Activated naive CD8-positive, alpha-beta T cell treated with anti-CD3 and anti-CD28 coated beads, Interleukin-2, amount 50 U/mL, for 16 hours (primary cell): ENCODE measurements at places on chromosomes 6 and 20.

DNA sequence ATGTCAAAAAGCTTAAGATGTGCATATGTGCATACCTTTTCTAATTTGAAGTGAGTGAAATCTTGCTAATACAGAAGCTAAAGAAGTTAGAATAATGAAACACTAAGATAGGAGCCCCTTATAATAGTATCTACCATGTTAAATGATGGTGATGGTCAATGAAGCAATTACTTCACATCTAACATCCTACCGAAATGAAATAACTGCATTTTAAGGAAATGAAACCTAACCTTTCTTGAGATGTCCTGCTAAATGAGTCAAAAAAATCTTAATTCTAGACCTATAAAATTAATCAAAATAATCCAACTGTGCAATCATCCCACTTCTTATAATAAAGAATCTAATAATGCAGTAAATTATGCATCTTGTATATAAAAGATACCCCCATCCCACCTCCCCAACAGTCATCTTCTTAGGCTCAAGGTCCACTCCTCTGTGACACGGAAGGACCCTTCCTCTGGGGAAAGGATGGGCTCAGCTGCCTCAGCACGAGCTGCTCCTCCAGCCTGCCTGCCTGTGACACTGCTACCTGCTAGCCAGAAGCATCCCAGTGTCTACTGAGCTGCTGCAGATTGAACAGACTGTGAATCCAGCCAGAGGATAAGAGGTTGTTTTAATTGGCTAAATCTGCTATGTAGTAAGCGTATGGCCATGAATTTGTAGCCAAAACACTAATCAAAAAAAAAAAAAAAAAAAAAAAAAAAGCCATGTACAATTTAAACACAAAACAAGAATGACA is 129.6 kb upstream of the BEND3 start:
- DNase-seq: no peak

DNA sequence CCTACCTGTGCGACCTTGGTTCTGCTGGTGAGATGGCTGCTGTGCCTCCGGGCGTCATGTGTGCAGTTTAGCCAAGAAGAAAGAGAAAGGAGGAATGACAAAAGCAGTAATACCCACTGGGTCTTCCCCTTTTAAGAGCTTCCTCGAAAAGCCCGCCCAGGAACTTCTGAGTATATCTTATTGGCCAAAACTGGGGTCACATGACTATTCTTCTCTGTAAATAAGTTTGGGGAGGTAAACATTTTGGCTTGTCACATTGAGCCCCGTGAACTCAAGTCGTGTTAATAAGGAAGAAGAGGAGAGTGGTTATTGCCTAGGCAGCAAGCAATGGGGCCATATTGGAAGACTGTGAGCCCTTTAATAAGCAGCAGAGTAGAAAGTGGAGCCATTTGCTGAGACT is 130.4 kb upstream of the ECI2 start:
- no peak for DNase-seq

DNA sequence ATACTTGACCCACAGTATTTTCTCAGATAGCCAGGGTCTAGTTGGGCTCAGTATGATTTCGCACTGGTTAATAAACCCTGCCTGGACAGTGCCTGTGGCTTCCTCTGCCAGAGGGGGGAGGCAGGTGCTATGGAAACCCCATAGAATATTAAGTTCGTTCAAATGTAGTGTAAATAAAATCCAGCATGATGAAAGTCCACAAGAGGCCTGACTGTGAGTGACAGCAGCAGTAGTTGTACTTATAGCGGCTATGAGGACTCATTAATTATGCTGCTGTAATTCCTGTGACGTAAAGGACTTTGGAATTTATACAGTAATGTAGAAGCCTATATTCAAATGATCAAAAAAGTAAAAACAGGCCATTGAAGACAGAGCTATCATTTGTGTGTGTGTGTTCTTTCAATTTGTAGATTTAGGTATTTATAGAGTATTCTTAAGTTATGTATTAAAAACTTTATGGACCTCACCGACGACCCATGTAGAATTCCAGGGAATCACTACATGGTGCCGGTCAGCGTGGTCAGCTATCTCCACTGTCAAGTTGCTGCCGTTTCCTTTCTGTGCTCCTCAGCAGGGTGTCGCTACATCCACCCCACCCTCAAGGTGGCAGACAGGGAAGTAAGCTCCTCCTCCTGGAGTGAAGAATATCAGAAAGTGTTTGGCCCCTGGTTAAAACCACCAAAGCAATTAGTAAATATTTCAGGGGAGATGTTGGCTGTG is 10.0 kb downstream of the PYGB start:
- DNase-seq: no peak

- no peak for DNase-seq
These were observed 215.1 kb downstream of the SOX4 start for GRCh38 chr6:21808551-21809242.

GRCh38 chr6:139641376-139641775 is 266.9 kb upstream of the CITED2 start:
- DNase-seq: no peak

DNA sequence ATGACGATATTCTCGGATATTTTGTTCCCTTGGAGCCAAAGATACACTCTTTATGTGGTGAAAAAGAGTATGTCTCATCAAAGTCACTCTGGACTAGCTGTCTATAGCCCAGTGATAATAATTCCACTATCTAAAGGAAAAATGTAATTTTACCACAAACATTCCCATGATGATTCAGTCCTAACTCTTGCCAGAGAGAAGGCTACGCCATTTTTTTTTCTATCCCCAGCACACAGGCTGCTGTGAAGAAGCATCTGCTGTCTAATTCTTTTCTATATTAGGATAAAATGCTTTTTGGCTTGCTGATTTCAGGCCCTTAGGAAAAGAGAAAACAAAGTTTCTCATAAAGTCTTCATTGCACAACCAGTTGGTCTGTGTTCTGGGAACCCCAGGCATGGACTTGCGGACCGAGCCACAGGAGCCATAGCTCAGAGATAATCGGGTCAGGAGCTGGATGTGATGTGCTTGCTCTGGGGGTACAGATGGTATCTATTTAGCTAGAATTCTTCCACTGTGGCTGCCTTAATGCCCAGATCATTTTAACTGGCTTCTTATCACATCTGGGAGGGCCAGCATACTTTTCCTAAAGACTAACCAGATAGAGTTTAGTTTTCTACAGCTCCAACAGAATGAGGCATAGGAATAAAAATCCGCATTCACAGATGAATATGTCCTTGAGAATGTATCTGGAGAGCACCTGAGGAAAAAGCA is 683.7 kb upstream of the ID4 start:
- DNase-seq: no peak

DNA sequence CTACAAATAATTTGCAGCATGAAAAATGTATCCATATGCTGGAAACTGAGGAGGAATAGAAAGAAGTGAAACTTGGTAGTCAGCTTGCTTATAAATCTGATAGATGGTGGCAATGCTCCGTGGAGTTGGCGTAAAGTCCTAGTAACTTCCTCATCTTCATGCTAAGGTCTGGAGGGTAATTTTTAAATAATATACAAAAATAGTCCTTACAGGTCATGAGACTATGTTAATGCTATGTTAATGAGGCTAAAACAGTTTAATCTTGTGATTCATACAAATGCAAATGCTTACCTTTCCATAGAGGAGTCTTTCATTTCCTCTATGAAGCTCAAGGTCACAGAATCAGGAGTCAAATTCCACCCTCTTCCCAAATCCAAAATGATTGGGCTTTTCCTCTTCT is 9.4 kb upstream of the CRIP3 start:
- DNase-seq: no peak

DNA sequence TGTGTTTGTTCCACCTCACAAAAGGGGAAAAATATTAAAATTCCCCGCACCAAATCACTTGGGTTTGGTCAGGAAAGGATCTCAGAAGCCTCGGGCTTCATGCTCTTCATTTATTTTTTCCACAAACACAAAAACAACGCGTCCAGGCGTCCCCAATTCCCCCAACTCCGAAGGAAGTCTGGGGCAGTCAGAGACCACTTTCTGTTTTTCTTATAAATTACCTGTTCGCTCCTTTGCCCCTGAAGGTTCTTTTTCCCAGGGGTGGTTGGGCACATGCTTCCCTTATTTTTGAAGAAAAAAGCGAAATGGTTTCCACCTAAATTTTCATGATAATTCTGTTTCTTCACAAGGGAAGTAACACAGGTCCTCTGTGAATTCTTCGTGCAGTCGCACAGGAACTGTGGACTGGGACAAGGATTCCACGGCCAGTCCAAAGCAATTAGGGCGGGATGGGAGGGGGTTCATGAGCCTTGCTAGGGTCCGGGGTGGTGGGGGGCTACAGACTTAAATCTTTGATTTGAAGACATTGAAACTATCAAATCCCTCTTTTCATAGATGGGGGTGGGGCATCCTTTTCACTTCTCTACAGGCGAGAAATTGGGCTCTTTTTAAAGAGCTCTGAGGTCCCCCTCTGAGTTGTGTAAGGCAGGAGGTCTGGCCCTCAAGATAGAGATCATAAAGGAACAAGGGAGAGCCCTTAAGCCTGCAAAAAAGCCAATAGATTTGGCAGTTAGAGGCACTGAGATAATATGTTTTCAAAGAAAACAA is 30.5 kb upstream of the HFE start:
- no peak for DNase-seq

GRCh38 chr6:42724825-42725224 is 2.4 kb upstream of the PRPH2 start:
- DNase-seq: no peak

- DNase-seq: no peak
These were observed 29.6 kb downstream of the PTK7 start for GRCh38 chr6:43105538-43106222.

DNA sequence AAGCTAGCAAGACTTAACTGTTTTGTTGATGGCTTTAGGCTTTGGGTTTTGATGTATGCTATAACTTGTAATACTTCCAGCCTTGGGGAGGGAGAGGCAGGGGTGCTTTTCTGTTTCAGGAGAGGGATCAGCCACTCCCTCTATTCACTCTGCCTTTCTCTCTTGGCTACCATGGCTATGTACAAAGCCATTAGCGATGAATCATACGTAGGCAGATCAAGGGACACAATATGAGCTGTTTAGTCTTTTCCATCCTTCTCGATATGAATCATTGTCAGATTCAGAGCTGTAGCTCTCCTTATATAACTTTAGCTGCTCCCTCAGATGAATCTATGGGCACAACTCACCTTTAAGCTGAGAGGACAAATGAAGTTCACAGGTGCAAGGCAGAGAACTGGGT is 230.6 kb downstream of the TSHZ2 start:
- DNase-seq: no peak

- no peak for DNase-seq
These were observed 54.8 kb downstream of the TNFRSF21 start for GRCh38 chr6:47254906-47255305.

GRCh38 chr6:158185729-158186456 is 17.7 kb downstream of the GTF2H5 start:
- DNase-seq: no peak

DNA sequence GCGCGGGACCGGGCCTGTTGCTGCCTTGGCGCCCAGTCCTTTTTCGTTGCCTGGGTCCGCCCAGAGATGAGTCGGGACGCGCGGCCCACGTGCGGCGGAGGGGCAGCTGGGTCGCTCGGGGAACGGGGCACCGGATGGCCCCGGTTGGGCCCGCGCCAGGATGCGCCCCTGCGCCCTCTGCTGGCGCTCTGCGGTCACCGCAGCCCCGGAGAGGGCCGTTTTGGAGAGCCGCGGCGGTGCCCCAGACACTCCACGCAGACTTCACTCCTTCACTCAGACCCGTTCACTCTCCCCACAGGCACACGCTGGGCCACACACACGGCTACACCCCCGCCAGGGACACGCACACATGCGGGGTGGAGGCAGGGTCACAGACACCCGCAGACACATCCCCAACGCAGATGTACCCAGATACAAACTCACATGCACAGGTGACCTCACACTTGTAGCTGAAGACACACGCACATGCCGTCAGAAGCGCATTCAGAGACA is 38.8 kb downstream of the SRC start:
- DNase-seq: peak; percentile 43

DNA sequence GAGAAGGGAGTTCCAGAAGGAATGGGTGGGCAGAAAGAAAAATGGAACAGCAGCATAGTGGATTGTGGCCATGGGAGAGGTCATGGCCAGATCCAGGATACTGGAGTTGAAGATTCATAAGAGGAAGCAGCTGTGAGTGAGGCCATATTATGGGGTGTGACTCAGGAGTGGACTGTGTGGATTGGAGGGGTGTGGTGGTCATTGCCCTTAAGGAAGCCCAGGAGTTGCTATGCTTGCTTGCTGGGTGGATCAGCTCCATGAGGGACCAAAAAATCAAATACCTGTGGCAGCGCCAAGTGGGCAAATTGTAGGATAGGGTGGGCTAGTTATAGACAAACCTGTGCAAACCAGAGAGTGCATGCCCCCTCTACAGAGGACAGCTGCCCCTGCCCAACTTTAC is 18.3 kb downstream of the LRRC1 start:
- no peak for DNase-seq

- no peak for DNase-seq
These were observed 167.9 kb upstream of the SYNCRIP start for GRCh38 chr6:85810558-85810957.

DNA sequence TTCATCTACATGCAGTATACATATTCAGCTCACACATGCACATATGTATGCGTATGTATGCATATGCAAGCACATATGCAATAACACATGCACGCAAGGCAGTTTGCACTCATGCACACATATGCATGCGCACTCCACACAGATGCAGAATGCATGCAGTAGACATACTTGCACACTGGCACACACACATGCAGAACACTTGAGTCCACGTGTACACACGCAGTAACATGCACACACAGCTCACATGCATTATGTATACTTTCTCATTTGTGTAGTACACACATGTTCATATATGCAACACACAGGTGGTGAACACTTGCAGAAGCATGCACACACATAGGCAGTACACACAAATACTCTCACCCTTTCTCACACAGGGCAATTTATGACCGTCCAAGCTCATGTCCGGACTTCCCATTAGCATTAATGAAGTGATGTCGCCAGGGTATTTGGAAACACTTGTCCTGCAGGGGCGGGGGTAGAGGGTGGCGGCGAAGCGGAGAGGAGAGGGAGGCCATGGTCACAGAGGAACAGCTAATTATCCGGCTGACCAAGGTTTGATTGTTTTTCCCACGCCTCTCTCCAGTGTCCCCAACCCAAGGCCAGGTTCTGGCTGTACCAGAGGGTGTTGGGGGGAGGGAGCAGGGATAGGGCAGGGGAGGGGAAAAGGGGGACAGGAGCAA is 91.3 kb downstream of the VEGFA start:
- no peak for DNase-seq

GRCh38 chr6:137882225-137882961 is 15.3 kb downstream of the TNFAIP3 start:
- no peak for DNase-seq

GRCh38 chr6:79246891-79247290 is 12.4 kb upstream of the HMGN3 start:
- no peak for DNase-seq
